Right ventricle myocardium superior (tissue), 1 donor: ENCODE measurements at places on chromosomes 2 and 18. TPM values are rescaled to one million over a fixed set of nuclear protein-coding genes. Genes with fewer than 3 reads are reported as not detected.

DNA sequence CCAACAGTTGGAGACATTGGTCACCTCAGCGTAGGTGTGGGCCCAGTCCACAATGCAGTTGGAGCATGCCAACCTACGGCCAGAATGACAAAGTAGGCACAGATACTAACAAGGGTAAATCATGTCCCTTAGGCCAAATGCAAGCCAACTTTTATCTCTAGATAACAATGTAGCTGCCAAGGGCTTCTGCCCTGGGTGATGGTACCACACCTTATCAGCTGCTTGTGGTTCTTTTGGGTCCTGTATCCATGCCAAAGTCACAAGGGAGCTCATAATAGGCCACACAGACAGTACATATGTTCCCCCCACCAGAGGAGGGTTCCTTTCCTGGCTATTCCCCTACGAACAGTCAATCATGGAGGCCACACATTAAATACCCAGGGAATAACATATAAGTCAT lies 19.1 kb downstream of the PHOSPHO2 start:
- DNase-seq: no peak

DNA sequence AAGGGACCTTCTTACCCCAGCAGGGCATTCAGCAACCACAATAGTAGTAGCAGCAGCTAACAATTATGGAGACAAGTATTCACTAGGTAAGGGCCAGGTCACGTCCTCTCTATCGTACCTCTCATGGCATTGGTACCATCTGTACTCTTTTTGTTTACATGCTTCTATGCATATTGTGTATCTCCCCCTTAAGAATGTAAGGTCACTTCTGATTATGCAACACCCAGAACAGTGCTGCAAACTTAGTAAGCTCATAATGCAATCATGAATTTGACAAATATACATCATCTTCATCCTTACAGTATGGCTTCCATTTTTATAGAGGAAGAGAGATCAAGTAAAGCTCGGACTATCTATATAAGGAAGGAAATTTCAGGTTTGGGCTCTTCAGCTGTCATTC lies 46.1 kb downstream of the SPRED2 start:
- DNase-seq: no peak

MPHOSPH10 gene
- total RNA-seq: 21.0 TPM

DNA sequence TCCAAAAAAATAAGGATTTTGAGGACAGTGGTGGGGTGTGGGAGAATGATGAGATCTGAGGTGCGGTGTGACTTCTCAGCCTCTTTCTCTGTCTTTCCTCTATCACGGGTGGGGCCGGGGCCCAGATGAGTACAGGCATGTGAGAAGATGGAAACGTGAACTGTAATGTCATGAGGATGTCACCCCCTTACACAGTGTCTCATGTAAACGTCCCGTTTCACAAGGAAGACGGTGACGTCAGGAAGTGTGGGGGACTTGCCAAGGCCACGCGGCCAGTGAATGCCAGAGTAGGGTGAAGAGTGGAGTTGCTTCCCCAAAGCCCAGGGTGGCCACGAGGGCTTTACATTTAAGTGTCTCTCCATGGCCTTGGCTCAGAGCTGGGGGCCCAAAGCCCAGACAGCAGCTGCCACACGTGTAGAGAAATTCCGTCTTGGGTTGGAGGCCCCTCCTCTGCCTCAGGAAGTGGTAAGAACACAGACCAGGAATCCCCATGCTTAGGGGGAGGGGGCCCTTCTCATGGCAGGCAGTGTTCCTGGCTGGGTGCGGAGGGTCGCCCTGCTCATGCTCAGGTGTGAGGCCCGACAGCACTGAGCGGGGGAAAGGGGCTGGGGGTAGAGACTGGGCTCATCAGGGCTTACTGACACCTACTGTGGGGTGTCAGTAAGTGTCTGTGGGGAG lies 80.9 kb upstream of the SMAD7 start:
- no peak for DNase-seq

GRCh38 chr2:239198221-239198620 lies 202.6 kb downstream of the HDAC4 start:
- no peak for DNase-seq

- no peak for DNase-seq
These were observed 140.3 kb downstream of the TRIB2 start for GRCh38 chr2:12856934-12857601.

DNA sequence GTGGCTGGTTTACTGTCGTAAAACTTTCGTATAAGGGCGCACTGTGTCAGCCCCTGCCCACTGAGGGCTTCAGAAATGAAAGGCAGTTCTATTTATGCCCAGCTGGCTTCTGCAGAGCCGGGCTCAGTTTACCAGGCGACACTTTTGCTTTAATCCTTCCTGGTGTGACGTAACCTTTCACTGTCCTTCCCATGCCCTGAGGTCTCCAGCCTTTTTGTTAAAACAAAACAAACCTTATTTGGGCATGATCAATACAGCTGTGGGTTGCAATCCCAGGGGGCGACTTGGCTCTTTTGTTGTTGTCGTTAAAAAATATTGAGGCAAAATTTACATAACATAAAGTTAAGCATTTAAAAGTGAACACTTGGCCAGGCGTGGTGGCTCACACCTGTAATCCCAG lies 85.3 kb downstream of the AGAP1 start:
- DNase-seq: no peak

- no peak for DNase-seq
These were observed 50.2 kb upstream of the PAIP2B start for GRCh38 chr2:71277147-71277475.

DNA sequence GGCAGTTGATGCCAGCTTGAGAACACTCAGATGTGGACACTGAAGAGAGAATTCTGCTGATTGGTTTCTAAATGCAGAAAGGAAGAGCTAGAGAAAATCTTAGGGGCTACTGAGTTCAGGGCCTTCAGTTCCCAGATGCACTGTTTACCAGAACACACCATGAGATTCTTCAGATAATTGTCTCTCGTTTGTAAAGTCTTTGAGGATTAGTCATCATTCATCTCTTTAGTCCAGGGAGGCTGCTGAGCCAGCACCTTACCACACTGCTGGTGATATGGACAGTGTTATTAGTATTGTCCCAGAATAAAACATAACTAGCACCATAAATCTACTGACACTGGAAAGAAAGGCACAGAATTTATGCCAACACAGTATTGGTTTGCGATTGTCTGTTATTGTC lies 690.8 kb upstream of the CELF4 start:
- no peak for DNase-seq

FOXD4L1 gene
- not detected for total RNA-seq

- no peak for DNase-seq
These were observed 16.0 kb upstream of the SPHKAP start for GRCh38 chr2:228197504-228197903.

TDRD15 gene
- total RNA-seq: not detected

DNA sequence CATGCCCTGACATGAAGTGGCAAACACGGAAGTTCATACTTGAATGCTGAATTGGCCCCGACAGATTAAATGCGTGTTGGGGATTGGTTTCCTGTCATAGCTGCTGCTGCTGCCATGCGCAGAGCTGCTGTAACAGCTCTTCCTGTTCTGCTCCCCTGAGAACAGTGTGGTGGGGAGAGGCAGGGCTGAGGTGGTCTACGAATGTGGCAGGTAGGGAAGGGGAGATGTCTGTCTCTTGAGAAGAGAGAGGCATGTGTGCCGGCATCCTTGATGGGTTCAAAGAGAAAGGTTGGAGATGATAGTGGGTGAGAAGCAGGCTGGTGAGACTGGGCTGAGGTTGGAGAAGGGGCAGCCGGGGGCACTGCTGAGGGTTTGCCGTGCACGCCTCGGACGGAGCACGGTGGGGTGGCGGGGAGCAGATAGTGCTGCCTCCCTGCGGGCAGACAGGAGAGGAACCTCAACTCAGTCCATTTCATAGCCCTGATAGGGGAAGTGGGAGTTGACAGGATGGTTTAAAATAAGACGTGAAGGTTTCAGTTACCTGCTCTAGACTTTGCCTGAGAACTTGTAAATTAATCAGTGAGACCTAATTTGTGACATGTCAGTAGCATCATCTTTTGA lies 46.1 kb downstream of the TMEM185B start:
- peak; percentile 63 for DNase-seq
